Glutamatergic neuron (in vitro differentiated cells): ENCODE measurements at places on chromosomes 2 and 18. TPM values are rescaled to one million over a fixed set of nuclear protein-coding genes. Genes with fewer than 3 reads are reported as not detected.

- DNase-seq: no peak
These were observed 640.2 kb downstream of the RNF144A start for GRCh38 chr2:7557376-7557775.

DNA sequence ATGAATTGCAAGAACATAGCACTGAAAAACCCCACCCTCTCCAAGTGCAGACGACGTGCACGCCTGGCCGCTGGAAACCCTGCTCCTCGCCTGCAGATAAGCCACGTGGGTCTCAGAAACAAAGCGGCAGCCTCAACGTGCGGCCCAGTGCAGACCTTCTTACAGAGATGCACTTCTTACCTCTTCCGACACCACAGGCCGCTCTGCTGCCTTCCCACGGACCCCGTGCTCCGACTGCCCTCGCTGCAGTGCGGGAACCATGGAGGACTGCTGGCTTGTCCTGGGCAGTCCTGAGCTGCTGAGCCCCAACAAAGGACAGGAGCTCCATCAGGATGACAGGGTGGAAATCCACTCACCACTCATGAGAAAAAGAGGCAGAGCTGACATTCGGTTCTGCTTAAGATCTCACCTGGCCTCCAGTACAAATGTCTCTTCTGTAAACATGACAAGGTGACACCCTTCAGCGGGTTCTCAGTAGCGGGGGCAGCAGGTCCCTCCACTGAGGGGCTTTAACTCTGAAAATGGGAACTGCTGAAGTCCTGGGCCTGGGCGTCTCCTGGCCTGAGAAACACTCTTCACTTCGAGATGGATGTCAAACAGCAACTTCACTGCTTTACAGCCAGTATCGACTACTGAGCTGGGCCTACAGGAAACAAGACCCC is 6.2 kb downstream of the COPS9 start:
- DNase-seq: no peak

Gene GPAT2
- total RNA-seq: 0.47 TPM

Gene TMEM87B
- total RNA-seq: 8.6 TPM
